ENCODE measurements at places on chromosomes 12 and 14.

- no peak for DNase-seq
Measured at GRCh38 chr14:33454022-33454595, 496.8 kb downstream of the EGLN3 start.

- no peak for DNase-seq
Measured at GRCh38 chr14:45377166-45377565, 124.2 kb upstream of the MIS18BP1 start.

- DNase-seq, result no peak
Measured at GRCh38 chr12:122161682-122162081, 12.3 kb downstream of the IL31 start.

- DNase-seq, result no peak
Measured at GRCh38 chr14:71554959-71555612, 377.1 kb upstream of the RGS6 start.

GRCh38 chr12:60168441-60168840 is 572.6 kb downstream of the SLC16A7 start:
- DNase-seq, result no peak

- no peak for DNase-seq
Measured at GRCh38 chr14:69464829-69465228, 19.7 kb upstream of the PLEKHD1 start.

DNA sequence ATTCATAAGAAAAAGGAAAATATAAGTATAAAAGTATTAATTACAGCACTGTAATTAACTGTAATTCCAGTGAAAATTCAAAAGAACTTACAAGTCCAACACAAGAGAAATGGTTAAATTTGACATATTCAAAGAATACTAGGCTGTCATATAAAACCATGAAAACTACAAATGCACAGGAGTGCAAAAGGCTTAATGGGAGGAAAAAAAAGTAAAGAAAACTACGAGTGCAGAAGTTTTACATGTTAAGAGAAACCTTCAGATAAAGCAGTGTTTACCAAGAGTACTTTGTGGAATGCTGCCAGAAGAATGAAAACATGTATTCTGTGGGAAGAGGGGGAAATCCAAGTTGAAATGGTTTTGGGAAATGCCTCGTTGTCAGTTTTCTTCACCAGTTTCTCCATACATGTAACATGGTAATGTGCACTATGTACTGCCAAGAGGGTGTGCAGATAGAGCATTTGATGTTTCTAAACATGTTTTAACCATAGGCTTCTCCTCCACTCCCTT is 9.1 kb downstream of the HEATR5A start:
- DNase-seq, result no peak

- DNase-seq, result no peak
Measured at GRCh38 chr14:77752799-77753516, 8.0 kb downstream of the SNW1 start.

DNA sequence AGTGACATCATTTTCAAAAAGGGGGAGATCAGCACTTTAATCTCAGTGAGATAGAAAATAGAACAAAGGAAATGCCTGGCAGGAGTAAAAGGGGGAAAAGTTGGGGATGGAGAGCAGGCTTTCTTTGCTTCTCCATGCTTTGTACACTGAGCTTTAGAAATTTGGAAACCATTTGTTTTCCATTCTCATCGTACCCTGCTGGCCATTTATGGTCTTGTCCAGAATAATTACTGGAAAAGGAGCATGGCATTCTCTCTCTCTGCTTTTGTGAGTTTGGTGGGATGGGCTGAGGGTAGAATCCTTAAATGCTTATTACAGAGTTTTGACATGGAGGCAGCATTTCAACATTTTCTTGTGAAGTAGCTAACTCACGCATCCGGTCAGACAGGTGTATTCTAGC is 104.4 kb upstream of the FLRT2 start:
- no peak for DNase-seq

DNA sequence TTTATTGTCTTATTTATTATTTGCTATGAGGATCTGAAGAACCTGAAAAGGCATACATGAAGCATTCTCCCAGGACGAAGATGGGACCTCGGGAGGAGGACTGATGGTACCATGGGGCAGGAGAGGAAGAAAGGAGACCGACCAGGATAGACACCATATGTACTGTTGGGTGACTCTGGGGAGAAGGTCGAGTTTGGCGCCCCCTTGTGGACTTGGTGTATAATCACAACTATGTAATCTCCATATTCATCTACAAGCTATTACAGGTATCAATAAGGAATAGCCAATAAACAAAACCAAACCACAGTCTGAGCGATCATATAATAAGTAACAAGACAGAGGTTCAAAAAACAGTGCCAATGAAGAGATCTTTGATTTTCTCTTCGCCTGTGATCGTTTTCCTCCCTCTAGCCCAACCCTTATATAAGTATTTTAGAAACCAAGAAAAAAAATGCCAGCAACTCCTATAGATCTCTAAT is 139.1 kb downstream of the SPTSSA start:
- DNase-seq, result peak; percentile 74

- DNase-seq, result no peak
Measured at GRCh38 chr12:123942238-123942653, 30.4 kb downstream of the CCDC92 start.

- no peak for DNase-seq
Measured at GRCh38 chr12:87270919-87271318, 758.3 kb downstream of the C12orf50 start.

GRCh38 chr14:74705613-74706500 is 7.0 kb downstream of the AREL1 start:
- no peak for DNase-seq

- no peak for DNase-seq
Measured at GRCh38 chr12:122206976-122207375, 3.5 kb downstream of the B3GNT4 start.

- DNase-seq, result no peak
Measured at GRCh38 chr14:54202288-54202687, 194.5 kb upstream of the CDKN3 start.

GRCh38 chr14:89138846-89139245 is 278.2 kb downstream of the FOXN3 start:
- no peak for DNase-seq

DNA sequence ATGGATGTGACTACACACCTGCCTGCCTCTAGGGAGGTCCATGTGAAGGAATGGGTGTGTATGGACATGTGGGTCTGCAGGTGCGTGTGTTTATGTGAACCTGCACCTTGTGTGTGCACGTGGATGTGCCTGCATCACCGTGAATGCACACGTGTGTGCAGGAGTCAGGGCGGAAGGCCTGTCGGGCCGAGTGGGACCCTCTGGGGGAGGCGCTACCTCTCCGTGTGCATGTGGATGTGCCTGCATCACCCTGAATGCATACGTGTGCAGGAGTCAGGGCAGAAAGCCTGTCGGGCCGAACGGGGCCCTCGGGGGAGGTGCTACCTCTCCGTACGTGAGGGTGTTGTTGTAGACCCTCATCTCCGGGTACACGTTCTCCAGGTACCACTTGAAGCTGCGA is 56.5 kb downstream of the NOC4L start:
- no peak for DNase-seq

DNA sequence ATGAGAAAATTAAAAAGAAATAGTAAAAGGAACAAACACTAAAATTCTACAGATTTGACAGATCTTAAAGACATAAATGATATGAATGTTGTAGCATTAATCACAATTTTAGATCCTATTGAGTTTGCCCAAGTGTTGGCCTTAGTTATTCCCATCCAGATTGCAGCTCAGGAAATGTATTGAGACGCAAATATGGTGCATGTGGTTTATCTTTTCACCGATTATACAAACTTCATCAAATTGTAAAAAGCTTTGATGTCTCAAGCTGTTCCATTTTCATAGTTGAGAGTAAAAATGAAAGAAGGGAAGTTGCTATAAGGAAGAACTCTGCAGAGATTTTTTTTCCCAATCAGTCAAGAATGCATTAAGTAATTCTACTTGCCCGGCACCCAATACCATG is 328.4 kb downstream of the EGLN3 start:
- DNase-seq, result no peak

GRCh38 chr14:99664058-99664936 is 19.4 kb downstream of the HHIPL1 start:
- DNase-seq, result no peak

DNA sequence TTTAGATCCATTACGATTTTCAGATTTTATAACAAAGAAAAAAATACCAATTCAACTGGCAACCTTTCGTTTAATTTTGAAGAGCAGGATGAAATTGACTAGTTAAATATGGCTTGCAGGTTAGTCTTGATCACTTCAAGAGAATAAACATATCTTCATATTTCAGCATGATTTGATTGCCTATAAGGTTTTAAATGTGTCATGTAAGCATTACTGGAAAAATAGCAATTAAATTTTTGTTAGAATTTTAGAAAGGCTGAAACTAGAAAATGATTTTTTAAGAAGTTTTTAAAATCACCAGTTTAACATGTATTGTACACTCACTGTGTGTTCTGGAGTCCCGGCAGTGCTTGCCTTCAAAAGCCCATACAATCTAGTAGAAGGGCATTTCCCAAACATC is 310.2 kb upstream of the DIO2 start:
- DNase-seq, result no peak

DNA sequence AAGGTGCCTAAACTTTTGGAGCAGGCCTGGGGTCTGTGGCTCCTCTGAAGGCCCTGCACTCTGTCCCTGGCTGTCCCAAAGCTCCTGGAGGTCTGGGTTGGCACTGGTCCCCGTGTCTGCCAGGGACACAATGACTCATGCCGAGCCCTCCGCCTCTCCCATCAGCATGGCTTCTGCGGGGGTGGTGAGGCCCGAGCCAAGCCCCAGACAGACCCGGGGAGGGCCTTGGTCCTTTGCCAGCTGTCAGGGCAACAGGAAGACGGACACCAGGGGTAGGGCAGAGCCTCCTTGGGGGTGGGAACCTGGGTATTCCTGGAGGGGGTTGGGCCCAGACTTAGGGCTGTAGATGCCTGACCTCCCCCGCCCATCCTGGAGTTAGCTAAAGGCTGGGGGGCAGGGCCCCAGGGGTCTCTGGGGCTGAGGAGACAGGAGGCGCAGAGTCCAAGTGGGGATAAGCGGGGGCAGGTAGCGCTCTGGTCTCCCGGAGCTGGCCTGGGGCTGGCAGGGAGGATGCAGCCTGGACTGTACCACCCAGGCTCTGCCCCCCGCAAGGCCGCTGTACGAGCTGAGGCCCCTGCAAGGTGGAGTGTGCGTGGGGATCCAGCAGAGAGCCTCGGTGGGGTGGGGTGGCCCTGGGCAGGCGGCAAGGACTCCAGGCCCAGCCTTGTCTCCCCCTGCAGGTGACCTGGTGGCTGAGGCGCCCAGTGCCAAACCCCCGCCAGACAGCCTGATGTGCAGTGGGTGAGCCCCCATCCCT is 16.4 kb upstream of the PUS1 start:
- no peak for DNase-seq

DNA sequence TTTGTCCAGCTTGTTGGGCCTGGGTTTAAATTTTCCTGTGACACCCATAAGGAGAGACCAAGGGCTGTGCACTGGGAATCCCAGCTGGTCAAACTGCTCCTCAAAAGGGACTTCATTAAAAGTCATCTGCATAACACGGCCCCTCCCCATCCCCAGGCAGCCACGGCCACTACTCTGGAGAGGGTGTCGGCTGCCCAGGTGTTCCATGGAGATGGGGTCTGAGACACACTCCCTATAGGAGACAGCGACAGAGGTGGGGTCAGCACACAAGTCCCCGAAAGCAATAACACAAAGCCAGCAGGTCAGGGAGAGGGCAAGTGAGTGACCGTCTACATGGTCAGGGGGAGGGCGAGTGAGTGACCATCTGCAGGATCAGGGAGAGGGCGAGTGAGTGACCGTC is 75.6 kb upstream of the BCL11B start:
- DNase-seq, result no peak

DNA sequence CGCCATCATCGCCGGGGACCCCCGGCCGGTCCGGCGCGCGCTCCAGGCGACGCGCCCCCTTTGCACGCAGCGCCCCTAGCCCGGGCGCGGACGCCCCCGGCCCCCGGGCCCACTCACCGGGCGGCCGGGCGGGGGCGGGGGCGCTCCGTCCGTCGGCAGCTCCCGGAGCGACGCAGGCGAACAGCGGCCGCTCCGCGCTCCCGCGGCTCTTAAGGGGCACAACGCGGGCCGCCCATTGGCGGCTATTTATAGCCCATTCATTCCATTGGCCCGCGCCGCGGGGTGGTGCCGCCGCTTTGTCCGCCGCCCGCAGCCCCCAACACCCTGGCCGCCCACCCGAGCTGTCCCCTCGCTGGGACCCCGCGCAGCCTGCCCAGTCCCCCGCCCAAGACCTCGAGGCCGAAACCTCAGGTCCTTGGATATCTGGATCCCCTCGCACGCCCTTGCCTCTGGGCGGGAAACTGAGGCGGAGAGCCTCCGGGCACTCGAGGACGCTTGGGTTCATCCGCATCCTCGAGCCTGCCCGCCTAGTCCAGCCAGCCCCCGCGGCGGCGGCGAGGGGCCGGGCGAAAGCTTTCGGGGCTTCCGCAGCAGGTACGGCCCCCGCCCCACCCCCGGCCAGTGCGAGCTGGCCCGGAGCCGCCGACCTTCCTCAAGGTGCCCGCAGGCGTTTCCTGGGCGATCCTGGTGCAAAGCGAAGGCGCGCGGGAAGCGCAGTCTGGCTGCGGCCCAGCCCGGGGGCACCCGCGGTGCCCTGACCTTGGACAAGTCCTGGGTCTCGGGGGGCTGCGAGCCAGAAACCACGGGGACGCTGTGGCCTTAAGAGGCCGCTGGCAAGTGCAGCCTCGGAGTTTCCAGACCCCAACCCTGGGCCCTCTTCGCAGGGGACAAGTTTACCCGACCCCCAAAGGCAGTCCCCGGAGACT is at the start of gene CKB:
CKB (minus strand) TSS at position 182 of the 926 bp plus-strand sequence. CDS start 337 bp downstream, outside the sequence.
- DNase-seq, result no peak

DNA sequence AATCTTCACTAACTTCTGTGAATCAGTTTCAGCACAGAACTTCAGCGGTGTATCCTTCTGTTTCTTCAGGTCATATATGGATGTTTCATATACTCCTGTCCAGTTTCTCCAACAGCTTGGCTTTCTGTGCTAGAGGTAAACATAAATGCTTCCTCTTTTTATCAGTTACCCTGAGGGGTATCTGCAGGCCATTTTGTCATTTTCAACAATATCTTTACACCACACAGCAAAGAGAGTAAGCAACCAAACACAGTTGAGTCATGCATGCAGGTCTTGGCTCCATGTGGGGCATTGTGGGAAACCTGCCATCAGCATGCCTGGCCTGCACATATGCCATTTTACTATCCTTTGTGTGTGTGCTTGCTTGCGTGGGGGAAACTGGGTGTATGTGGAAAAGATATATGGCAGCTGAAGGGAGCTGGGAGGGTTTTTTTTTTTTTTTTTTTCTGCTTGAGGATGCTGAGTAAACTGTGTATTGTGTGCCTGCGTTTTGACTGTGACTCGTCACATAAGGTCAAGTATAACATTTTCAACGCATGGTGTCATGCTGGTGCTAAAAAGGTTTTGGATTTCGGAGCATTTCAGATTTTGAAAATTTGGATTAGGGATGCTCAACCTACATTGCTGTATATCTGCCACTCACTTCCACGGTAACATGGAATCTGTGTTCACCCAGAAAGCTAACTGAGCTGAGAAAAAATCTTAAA is 56.1 kb upstream of the YARS2 start:
- no peak for DNase-seq

DNA sequence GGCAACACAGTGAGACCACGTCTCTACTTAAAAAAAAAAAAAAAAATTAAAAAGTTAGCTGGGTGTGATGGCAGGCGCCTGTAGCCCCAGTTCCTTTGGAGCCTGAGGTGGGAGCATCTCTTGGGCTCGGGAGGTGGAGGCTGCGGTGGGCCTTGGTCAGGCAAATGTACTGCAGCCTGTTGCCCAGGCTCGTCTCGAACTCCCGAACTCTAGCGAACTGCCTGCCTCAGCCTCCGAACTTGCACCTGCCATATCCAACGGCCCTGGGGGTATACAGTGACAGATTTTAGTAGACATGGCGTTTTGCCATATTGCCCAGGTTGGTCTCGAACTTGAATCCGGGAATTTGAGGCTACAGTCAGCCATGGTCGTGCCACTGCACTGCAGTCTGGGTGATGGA is 195.4 kb downstream of the ALG10 start:
- no peak for DNase-seq

GRCh38 chr12:120500581-120500980 is 4.7 kb downstream of the DYNLL1 start:
- DNase-seq, result no peak

All from activated T-cell treated with anti-CD3 and anti-CD28 coated beads, Interleukin-2, amount 50 U/mL, for 24 hours (primary cell).